ENCODE measurements at places on chromosomes 3 and 15.

GRCh38 chr3:106088304-106088703 lies 219.5 kb upstream of the CBLB start:
- no peak for DNase-seq

DNA sequence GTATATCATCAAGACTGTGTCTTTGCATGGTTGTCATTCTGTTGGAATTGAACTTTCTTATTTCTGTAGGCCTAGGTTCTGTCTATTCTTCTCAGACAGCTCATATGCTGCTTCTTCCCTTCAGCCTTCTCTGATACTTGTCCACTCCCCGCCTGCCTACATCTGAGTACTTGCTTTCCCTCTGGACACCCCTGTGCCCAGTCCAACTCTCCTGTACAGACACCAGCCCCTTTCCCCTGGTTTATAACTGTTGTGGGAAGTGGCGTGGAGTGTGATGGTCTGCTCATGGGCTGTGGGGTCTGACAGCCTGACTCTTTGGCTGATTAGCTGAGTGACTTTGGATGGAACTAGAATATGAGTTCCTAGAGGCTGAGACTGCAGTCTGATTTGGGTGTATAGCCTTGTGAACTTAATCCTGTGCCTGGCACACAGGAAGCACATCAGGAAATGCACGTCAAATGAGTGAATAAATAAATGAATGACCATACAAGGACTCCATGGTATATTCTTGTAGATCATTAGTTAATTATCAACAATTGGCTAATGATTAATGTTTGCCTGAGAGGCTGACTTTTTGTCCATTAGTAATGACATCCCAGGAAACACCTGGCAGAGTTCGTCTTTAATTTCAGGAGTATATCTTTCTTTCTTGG lies 11.8 kb downstream of the CACNA1D start:
- no peak for DNase-seq

DNA sequence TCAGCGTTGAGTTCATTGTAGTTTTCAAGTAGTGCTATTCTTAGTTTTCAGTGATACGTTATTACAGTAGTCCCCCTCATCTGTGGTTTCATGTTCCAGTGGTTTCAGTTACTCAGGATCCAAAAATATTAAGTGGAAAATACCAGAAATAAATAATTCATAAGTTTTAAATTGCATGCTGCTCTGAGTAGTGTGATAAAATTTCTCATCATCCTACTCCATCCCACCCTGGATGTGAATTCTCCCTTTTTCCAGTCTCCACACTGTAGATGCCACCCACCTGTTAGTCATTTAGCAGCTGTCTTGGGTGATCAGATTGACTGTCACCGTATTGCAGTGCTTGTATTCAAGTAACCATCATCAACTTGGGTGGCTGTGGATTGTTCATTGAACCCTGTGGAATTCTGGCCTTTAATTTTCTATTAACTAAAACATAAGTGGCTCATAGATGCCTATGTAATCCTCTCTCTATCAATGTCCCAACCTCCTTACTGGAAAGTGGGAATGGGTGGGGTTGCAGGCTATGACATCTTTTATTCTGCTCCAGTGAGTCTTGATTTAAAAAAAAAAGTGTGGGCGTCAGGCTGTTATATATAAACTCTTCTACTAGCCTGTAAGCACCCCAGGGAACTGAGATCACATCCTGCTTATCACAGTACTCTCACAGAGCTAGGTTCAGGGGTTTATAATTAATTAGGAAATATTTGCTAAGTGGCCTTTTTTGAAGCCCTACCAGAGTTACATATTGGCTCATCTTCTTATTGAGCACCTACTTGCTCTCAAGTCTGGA lies 97.5 kb downstream of the CFAP20DC start:
- DNase-seq: no peak

- no peak for DNase-seq
These were observed 25.5 kb downstream of the TBC1D2B start for GRCh38 chr15:78052001-78052401.

DNA sequence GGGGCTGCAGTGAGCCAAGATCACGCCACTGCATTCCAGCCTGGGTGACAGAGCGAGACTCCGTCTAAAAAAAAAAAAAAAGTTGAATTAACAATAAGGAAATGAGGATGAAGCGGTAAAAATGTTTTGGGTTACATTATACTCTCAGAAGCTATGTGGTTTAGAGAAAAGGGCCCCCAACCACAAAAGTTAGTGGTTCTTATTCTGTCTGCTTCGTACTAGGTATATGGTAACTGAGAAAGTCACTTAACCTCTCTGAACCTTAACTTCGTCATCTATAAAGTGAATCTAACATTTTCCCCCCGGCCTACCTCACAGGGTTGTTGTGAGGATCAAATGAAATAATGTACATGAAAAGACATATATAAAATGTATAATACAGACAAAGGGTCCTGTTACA lies 38.4 kb upstream of the EHHADH start:
- DNase-seq: no peak

DNA sequence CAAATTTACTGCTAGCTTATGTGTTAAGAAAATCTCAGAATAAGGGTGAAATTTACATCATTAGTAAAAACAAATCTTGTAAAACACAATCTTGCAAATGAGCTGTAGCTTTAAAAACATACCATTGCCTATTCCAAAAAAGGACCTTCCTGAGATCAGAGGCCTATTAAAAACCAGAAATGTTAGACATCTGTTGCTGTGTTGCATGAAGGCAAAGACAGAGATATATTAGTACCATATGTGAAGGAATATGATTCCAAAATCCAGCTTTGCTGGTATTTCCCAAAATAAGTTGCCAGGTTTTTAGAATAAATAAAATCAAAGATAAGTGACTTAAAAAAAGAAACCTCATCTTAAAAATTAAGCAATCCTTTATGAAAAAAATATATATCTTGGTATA lies 504.1 kb upstream of the CDIN1 start:
- no peak for DNase-seq

- DNase-seq: no peak
These were observed 214.2 kb downstream of the IL20RB start for GRCh38 chr3:137171834-137172603.

All from SW 1271 (cell line).